Activated CD4-positive, alpha-beta T cell treated with anti-CD3 and anti-CD28 coated beads, Interleukin-10, Interleukin-2, amounts not matched to agents 100 ng/mL and 50 ng/mL, durations not matched to agents 16 hours and 8 hours (primary cell): ENCODE measurements at places on chromosomes 5 and 9.

DNA sequence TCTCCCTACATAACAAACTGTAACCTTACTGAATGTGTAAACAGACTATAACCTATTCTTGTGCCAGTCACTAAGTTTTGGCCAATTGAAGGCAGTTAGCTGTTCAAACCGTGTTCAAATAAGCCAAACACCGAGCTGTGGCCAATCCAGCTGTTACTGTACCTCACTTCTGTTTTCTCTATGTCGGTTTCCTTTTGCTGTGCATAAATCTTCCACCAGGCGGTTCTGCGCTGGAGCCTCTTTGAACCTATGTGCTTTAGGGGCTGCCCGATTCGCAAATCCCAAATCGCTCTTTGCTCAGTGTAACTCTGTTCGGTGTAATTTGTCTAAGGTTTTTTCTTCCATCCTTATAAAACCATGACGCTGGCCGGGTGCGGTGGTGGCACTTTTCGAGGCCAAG, 31.8 kb downstream of the F2R start:
- no peak for DNase-seq

DNA sequence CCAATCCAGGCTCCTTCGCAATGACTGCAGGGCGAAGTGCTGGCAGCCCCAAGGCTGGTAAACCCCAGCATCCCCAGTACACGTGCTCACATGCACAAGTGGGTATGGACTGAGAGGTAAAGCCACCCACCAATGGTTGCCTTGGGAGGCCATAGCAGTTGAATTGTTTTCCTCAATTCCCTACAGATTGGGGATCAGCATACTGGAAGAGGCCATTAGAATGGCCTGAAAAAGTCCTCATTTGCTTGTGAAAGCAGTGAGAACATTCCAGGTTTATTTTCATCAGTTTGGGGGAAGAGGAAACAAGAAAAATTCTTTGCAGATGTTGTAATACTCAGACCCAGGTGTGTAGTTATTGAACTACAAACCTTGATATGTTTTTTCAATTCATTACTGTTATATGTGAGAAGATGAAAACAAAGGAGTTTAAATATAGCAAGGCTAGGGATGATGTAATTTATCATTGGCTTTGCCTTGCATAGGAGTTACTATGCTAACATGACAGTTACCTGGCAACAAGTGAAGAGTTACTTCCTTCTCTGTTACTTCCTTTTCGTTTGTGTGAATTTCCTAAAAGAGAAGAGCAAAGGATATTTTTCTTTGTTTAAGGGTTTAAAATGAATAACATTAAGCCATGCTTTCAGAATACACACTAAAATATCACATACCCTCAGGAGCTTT, 36.4 kb downstream of the MTMR12 start:
- peak; percentile 39 for DNase-seq

- DNase-seq: no peak
Observed at GRCh38 chr9:92769286-92769685, 4.7 kb upstream of the BICD2 start.

GRCh38 chr9:79623799-79624721, 52.3 kb downstream of the TLE4 start:
- peak; percentile 77 for DNase-seq

DNA sequence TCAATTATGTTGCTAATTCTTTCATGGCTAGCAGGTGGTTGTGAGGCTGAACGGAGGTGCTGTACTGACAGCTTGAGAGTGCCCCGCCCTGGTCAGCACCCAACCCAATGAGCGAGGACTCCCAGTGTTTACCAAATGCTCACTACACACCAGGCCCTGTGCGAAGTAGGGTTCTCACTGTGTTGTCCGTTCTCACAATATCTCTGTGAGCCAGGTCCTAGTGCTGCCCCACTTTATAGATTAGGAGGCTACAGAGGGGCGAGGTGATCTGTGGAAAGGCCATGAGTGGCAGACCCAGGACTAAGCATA, 28.2 kb downstream of the COL15A1 start:
- DNase-seq: no peak
